ENCODE measurements at places on chromosomes 4 and X. TPM values are rescaled to one million over a fixed set of nuclear protein-coding genes. Genes with fewer than 3 reads are reported as not detected.

The GYPE gene
- polyA plus RNA-seq: 2.4 TPM

- DNase-seq: no peak
Measured at GRCh38 chr4:66681962-66682361, 863.3 kb downstream of the CENPC start.

The USP17L20 gene
- polyA plus RNA-seq: not detected

- no peak for DNase-seq
Measured at GRCh38 chrX:5236096-5236495, 992.6 kb downstream of the NLGN4X start.

GRCh38 chr4:127406187-127406586 lies 226.6 kb upstream of the INTU start:
- DNase-seq: no peak

DNA sequence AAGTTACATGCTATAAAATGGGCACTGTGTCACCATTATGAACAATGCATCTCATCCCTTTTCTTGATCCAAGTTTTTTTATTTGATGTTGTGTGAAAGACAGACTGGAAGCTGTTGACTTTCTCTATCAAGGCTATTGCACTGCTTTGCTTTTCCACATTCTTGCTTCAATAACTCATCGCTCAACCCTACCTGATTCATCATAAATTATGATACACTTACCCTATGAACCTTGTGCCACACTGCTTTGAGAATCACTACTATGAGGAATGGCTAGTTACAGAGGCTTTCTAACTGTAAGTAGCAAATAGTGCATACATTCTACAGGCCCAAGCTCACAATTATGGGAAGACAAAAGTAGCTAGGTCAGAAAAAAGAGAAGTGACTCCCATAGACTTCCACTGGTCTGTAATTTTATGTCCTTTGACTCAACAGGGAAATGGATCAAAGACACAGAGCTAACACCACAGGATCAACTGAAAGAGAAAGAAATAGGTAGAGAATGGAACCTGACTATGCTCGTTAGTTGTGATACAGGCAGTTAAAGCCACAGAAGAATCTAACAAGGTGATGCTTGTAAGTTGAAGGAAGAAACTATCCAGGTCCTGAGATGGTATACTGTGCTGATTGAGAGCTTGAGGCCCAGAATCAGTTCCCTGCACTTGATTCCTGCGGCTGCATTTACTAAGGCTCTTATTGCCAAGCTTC lies 163.5 kb downstream of the PPP3CA start:
- no peak for DNase-seq

GRCh38 chr4:79232540-79232939 lies 93.3 kb downstream of the NAA11 start:
- DNase-seq: peak; percentile 27

DNA sequence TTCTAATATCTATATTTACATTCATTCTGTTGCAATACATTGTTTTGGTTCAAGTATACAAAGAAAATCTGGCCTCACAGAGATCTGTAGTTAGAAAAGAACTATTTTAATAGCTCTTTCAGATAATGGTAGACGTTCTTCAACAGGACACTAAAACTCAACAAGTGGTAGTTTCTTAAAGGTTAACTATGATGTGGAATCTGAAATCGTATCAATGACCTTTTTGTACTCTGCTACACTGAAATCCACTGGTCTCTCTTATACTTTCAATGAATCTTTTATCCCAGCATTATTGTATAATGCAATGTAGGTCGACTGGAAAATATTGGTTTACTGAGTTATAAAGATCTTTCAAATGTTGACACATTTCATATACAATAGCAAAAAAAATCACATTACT lies 12.7 kb downstream of the TMEM185A start:
- DNase-seq: no peak

- no peak for DNase-seq
Measured at GRCh38 chr4:79650217-79650616, 242.2 kb upstream of the GK2 start.

DNA sequence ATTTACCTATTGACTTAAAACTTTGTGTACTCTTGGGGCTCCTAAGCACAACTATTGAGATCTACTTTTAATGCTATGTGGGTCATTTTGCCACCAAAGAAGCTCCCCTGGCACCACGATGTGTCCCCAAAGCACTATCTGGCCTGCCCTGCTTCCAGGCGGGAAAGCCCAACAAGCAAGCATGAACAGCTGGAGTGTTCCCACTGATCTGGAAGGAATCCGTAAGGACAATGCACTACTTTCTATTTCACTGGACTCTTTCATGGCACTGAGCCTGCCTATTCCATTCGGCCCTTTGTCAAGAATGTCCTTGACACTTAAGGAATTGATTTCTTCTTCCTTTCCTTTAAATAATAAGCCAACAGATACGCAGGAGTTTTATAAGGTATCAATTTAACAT lies 38.8 kb downstream of the GRIA3 start:
- DNase-seq: no peak

GRCh38 chr4:55524844-55525571 lies 21.7 kb downstream of the CLOCK start:
- DNase-seq: peak; percentile 5

DNA sequence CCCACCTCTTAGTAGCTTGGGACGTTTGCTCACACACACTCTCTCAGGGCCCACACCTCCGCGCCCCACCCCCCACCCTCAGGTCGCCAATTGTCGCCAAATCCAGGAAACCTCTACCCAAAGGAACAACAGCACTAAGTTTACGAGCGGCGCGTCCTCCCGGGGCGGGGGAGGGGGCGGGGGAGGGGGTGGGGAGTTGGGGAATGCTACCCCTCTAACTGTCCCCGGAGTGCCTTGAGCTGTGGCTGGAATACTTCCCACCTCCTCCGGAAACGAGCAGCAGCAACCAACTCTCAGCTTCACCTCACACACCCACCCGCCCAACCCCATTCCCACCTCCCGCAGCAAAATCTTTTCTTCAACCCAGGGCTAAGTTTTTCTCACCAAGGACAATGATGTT lies 135.6 kb upstream of the ZIC3 start:
- no peak for DNase-seq

DNA sequence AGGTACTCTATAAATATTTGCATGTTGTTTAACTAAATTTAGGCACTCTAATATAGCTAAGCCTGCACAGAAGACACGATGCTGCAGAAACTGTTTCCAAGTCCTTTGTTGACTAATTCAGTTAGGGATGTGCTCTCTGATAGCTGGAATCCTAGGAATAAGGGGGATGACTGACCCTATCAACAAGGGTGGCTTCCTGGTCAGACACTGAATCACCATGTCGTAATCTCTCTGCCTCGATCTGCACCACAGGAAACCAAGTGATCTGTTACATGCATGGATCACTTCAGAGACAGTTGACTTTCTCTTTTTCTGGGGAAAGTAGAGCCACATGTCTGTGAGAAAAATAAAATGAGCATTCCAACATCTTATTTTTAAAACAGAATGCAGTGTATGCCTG lies 169.1 kb downstream of the GUCY2F start:
- no peak for DNase-seq

GRCh38 chr4:94516999-94517398 lies 65.3 kb downstream of the PDLIM5 start:
- no peak for DNase-seq

DNA sequence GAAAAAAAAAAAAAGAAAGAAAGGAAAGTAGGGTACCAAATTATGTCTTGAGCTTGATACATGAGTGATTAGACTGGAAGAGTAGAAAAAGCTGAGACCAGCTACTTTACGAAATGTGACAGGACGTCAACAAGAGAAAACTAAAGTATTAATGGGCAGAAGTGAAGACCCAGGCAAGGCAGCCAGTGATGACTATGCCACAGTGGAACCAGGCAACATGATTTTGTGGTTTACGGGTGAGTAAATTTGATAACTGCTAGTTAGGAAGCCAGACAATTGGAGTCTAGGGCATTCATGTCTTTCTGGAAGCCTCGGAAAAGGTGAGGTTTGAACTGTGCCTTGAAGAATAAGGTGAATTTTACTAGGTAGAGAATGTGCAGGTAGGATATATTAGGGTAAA lies 326.4 kb downstream of the TENM3 start:
- DNase-seq: no peak

The ASB11 gene
- polyA plus RNA-seq: 11.9 TPM

- DNase-seq: no peak
Measured at GRCh38 chr4:165682611-165683010, 190.4 kb upstream of the TLL1 start.

The ERVMER34-1 gene
- 0.46 TPM for polyA plus RNA-seq

DNA sequence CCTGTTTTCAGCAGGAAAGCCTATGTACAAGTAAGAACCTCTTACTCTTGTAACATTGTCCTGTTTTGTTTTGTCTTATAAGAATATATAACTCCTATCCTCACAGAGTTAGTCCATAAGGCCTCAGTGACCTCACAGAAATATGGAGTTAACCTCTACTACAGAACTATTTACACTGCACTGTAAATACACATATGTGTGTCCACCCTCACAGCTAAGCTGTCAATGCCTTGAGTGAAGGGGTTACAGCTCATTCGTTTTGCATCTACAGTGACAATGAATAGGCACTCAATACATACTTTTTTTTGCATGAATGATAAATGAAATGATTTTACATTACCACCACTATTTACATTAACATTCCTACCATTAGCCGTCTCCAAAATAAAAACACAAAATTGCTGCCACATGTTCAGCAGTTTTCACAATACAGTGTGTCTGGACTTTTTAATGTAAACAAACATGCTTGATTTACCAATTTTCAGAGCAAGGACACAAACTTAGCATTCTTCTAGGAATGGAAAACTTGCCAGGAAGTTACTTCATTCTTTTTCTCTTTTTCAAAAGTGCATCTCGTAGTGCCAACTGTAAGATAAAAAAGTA lies 9.5 kb upstream of the NAAA start:
- no peak for DNase-seq

DNA sequence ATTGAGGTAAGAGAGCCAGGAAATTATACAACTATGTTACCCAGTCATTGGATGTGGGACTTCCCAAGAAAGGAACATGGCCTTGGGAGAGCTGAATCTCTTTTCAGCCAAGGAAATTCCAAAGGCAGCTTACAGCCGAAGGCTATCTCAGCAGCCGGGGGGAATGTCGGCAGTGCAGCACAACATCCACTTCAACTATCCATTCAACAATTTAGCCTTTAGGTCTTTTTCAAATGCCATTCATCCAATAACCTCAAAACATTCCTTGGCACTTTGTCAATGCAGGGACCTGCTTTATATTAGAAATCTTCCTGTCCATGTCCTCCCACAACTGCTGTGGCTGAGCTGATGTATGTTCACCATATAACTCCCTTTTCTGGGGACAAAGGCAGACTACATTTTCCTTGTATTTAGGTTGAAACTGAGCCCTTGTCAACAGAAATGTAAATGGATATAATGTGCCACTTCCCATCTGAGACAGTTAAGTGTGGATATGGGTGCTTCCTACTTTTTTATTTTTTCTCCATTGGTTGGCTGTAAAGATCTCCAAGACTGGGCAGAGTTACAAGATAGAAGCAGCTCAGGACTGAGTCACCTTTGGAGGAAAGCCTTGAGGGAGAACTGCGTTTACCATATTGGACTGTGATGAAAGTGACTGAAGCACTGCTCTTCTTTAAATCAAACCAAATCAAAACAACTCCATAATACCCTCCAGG lies 94.8 kb downstream of the GPRIN3 start:
- no peak for DNase-seq

The FREM3 gene
- 0.31 TPM for polyA plus RNA-seq

- no peak for DNase-seq
Measured at GRCh38 chrX:475926-476723, 89.4 kb upstream of the PPP2R3B start.

The ATP7A gene
- polyA plus RNA-seq: 7.7 TPM

DNA sequence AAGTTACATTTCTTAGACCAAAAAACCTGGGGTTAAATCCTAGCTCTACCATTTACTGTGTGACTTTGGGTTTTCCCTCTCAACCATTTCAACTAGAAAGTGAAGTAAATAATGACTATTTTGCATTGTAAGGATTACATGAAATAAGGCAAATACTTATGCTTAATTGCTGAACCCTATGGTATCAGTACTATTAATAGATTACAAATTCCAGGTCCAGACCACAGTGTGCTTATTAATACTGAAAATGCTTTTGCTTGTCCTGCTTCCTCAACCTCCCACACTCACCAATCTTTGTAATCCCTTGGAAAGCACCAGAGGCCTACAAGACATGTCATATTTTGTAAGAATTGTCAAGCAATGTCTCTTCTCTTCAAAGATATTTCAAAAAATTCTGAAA lies 456.5 kb downstream of the SPOCK3 start:
- DNase-seq: no peak

DNA sequence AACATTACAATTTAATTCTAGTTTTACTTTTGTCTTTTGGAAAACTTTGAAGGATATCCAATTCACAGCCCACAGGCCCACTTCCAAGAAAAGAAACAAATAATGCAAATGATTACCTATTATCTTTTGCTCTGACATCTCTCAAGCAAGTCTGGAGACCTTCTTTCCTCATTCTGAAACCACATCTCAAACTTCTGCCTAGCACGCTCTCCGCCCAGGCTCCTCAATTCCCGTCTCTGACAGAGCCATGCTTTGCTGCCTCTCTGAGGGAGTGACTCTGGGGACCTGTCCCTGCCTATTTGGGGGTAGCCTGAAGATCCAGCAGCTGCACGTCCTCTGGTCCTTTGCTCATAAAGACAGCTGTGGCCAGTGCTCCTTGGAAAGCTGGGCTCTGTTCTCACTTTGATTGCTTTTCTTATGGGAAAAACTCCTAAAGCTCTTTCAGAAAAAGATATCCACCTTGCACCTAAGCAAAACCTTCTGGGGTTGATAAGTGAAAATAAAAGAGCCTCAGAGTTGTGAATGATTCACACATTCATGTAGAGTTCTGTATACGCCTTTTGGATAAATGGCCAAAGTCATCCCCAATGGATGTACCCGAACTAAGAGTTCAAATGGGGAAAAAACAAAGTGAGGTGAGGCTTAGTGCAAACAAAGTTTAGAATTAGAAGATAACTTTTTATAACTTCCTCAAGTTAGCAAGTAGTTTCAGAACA lies 72.4 kb upstream of the TNIP3 start:
- no peak for DNase-seq

DNA sequence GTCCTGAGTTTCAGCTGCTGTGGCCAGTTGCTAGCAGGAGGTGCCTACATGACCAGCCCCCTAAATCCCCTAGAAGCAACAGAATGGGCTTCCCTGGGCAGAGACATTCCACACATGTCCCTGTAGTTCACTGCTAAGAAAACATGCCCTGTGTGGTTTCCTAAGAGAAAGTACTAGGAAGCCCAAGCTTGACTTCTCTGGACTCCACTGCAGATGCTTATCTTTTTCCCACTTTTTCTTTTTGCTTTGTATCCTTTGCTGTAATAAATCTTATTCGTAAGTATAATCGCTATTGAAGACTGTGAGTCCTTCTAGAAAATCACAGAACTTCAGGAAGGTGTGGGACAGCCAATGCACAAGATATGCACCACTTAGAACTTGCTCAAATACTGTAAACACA lies 15.6 kb downstream of the RPGR start:
- no peak for DNase-seq

GRCh38 chr4:34731070-34731469 lies 1513.2 kb downstream of the ARAP2 start:
- peak; percentile 47 for DNase-seq

GRCh38 chr4:26140150-26140898 lies 180.5 kb upstream of the RBPJ start:
- no peak for DNase-seq
